Activated T-helper 9 cell treated with anti-CD3 and anti-CD28 coated beads, Interleukin-2, amount 50 U/mL, for 16 hours (primary cell): ENCODE measurements at places on chromosomes 7 and 10.

GRCh38 chr10:30345611-30346010 lies 3.5 kb downstream of the MTPAP start:
- DNase-seq: no peak

DNA sequence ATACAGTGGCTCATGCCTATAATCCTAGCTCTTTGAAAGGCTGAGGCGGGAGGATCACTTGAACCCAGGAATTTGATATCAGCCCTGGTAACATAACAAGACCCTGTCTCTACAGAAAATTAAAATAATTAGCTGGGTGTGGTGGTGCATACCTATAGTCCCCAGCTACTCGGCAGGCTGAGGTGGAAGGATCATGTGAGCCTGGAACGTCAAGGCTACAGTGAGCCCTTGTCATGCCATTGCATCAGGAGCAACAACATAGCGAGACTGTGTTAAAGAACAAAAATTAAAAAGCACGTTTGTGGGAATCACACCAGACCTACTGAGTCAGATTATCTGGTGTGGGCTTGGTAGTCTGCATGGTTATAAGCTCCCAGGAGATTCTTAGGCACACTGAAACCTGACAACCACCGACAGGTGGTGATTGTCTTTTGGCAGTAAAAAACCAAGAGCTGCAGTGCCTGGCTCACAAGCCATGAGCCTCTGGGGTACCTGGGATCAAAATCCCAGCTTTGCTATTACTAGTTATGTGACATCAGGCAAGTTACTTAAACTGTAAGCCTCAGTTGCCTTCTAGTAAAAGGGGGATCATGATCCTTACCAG lies 146.9 kb downstream of the SND1 start:
- DNase-seq: no peak

GRCh38 chr10:18656724-18657123 lies 2.5 kb upstream of the ARL5B start:
- no peak for DNase-seq

- no peak for DNase-seq
Measured at GRCh38 chr7:77197141-77197540, 2.5 kb downstream of the FGL2 start.

- no peak for DNase-seq
Measured at GRCh38 chr10:9951481-9952257, 1066.0 kb upstream of the CELF2 start.

- no peak for DNase-seq
Measured at GRCh38 chr7:77352665-77353406, 63.3 kb downstream of the GSAP start.

- DNase-seq: no peak
Measured at GRCh38 chr7:128962899-128963298, 25.2 kb downstream of the IRF5 start.

DNA sequence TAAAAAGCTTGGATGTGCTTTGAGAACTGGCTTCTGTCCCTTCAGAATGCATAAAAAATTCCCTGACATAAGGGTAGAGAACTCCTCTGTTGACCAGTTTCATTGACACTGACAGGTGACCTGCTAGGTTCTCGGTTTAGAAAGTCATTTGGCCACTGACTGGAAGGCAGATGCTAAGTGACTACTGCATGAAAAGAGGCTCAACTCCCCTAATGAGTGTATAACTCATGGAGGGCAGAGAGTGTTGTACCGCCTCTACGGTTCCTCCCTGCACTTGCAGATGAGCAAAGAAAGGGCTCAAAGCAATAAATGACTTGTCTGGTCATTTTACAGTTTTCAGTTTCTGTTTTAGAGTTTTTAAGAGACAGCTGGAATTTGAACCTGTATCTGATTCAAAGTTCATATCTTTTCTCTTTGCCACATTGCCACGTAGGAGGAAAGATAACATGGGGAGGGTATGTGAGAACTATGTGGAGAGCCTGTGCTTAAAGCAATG lies 2.9 kb upstream of the FGL2 start:
- no peak for DNase-seq

GRCh38 chr10:62559481-62560200 lies 185.5 kb downstream of the ZNF365 start:
- no peak for DNase-seq
